ENCODE measurements at places on chromosomes 4 and X.

- DNase-seq = no peak
These were observed 1.8 kb downstream of the CPEB2 start for GRCh38 chr4:15003891-15004738.

- no peak for DNase-seq
These were observed 48.3 kb downstream of the DMP1 start for GRCh38 chr4:87698394-87698793.

DNA sequence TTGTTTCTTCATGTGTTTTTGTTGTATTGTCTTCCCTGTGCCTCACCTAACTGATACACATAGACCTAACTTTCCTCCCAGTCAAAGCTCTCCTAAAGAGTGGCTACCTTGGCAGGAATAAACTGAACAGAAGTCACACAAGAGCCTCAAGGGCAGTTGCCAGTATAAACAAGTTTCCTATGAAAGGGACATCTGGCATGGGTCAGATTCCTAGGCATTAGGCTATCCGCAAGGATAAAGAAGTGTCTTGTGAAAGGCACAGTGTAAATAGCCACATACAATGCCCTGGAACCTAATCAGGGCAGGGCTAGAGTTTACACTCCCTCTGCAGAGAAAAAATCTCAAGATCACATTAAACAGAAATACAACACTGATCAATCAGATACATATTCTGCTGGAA is 220.8 kb downstream of the SPANXN3 start:
- DNase-seq = no peak

DNA sequence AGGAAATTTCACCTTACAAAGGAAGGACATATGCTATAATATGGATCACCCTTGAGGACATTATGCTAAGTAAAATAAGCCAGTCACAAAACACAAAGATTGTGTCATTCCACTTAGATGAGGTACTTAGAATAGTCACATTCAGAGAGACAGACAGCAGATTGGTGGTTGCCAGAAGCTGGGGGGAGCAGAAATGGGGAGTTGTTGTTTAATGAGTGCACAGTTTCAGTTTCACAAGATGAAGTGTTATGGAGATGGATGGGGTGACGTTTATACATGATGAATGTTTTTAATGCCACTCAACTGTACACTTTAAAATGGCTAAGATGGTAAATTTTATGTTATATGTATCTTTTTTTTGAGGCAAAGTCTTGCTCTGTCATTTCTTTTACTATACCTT is 14.8 kb upstream of the SPON2 start:
- DNase-seq = no peak

DNA sequence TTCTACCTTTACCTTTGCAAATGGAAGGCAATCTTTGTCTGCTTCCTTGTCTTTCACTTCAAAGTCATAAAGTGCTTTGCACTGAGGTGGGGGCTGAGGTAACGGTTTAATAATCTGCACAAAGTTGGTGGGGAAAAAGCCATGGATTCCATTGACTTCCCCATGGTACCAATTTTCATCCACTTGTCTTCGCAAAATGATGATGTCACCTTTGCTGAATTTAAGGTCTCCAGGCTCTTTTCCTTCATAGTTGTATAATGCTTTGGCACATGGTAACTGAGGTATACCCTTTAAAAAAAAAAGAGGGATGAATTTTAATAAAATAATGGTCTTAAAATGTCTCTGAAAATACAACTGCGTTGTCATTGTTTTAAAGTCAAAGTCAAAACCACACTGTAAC is 114.4 kb downstream of the SH3RF1 start:
- DNase-seq = no peak

DNA sequence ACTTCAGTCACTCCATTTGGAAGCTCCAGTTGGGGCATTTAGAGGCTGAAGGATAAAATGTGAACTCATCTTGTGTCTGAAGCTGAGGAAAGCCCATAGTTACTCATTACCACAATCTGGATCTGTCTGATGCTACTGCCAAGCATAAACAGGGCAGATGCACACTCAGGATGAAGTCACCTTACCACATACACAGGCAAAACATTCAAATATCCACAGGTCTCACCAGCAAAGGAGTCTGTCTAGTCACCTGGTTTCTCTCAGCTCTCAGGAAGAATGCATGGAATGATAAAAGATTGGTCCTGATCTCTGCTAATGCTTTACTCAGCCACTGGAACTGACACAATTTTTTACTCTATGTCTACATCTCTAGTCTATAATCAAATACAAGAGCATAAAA is 13.0 kb upstream of the ODAPH start:
- DNase-seq = peak; percentile 31

- no peak for DNase-seq
These were observed 268.5 kb upstream of the LDB2 start for GRCh38 chr4:17166954-17167353.

DNA sequence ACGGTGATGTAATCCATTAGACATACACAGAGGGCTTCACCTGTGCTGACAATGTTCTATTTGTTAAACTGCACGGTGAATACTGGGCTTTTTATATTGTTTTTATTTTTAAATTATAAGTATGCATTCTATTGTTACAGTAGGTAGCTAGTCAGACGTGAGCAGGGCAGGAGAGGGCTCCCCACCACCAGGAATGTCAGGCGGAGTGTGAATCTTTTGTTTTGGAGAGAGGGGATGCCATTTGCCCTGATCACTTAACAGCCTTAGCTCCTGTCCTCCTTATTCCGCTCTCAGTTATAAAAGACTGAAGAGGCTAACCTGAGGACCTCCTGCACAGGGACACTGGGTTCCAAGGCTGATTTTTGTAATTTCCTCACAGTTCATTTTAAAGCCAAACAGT is 151.6 kb upstream of the TAPT1 start:
- no peak for DNase-seq

DNA sequence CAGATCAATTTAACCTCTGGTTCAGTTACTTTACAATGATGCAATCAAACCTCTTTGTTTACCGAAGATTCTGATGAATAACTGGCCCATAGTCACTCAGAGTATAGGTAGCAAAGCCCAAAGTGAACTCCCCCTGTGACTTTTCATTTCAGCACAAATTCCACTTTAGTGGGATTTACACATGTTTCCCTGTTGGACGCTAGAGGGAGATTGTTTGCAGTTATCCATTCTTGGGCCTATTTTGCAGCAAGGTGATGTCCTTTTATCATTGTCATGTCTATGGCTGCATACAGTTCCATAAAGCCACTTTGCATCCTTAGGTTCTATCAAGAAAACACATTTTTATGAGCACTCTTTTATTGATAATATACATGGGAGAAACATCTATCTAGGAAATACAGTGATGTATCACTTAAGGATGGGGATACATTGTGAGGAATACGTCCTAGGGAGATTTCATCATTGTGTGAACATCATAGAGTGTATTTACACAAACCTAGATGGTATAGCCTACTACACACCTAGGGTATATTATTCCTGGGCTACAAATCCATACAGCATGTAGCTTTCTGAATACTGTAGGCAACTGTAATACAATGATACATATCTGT is 14.5 kb upstream of the DKK2 start:
- DNase-seq = no peak

DNA sequence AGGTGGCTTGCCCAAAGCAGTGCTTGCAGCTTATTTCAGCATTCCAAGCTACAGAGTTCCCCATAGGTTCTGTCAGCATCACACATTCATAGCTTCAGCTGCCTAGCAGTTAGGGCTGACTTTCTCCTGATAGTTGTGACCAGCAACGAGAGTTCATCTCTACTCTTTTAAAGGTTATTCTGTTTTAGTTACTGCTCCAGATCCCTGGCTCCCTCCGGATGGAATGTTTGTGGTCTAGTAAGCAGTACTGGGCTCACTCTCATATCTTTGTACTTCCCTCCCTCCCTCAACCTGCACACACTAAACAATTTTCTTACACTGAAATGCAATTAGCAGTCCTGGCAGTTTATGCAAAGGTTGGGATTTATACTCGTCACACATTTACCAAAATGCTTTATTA is 43.9 kb downstream of the PTTG2 start:
- no peak for DNase-seq

Measured in stromal cell of bone marrow (primary cell).